ENCODE measurements at places on chromosomes 5 and 9.

DNA sequence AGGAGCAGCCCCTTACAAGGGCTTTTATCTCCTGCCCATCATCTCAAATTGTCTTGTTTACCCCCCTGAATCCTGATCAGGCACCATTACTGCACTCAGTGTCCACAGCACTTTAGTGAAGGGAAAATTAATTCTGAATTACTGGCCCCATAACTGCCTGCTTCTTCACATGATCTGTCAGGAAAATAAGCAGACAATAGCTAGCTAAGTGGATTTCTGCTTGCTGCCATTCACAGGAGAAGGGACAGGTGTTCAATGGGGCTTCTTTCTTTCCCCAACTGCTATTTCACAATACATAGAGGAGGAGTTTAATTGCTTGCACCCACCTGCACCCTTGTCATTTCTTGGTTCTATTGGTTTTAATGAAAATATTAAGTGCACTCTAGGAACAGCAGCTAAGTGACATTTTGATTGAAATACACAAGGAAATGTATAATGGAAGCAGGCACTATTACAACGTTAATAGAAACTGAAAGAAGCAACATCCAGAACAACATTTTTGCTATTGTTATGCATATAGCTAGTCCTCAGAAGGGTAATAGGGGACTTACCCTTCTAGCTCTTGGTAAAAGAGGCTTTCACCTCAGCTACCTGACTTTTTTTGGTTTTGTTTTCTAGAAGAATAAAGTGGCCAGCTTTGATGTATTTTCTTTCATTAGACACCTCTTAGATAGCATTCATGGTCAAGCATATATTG, 599.3 kb upstream of the TLE4 start:
- no peak for DNase-seq

GRCh38 chr9:23695572-23695971, 130.5 kb downstream of the ELAVL2 start:
- DNase-seq = no peak

DNA sequence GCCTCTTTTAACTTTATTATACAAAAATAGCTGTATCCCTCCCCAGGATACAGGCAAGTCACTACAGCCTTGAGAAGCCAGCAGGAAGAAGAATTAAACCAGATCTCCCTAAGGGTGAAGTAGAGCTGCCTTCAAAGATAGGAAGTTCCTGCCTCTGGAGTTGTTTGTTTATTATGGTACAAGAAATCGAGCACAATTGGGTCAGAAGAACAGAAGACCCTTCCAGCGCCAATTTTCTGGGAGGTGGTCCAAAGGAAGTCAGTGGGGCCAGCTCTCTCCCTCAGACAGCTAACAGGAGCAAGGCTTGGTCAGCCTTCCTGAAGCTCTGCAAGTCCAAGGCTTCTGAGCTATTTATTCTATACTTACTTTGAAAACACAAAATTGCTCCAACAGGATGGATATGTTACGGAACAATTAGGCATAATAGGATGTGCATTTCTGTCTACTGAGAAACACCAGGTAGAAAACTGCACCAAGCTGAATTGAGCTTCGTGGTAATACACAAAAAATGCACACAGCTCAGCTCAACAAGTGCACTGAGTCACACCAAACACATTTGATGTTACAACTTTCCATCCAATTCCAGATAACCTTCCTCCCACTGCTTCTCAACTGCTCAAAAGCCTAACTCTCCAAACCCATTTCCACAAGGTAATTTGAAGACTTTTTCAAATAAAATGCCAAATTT, 16.0 kb downstream of the SERINC5 start:
- DNase-seq = no peak

DNA sequence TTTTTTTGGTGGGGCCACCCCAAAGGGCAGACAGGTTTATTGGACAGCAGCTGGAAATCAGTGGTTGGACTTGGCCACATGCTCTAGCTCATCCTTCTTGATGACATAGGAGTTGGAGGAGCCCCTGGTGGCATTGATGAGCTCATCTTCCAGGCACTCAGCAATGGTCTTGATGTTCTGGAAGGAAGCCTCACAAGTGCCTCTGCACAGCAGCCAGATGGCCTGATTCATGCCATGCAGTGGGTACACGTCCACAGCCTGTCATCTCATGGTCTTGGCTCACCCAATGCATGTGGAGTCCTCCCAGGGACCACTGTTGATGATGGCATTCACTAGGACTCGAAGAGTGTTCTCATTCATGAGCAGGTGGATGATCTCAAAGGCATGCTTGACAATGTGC, 11.3 kb upstream of the RCL1 start:
- peak; percentile 12 for DNase-seq

- DNase-seq = no peak
Observed at GRCh38 chr5:107577394-107577950, 93.3 kb downstream of the EFNA5 start.

All from RPMI7951 (cell line).